ENCODE measurements at places on chromosomes 7 and 10.

GRCh38 chr7:80678707-80679106 lies 40.3 kb downstream of the CD36 start:
- DNase-seq: no peak

DNA sequence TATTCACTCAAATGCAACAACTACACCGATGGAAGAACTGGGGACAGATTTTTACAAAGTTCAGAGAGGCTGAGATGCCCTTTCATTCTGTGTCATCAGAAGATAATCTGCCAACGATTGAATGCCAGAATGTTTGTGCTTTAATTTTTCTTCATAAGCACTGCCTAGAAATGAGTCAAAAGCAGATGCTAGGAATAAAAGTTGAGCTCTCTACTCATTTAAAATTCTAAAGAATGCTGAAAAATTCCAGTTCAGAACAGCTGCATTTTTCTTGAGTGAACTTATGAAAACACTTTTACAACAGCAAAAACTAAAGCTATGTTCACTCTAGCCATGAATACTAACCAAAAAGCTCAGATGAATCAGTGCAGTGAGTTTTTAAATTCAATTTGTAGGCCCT lies 22.3 kb upstream of the FAM133B start:
- no peak for DNase-seq

- peak; percentile 53 for DNase-seq
These were observed 378 bp downstream of the PIK3AP1 start for GRCh38 chr10:96719850-96720421.

GRCh38 chr7:104973909-104974415 lies 40.0 kb upstream of the KMT2E start:
- no peak for DNase-seq

- DNase-seq: no peak
These were observed 25.1 kb downstream of the ICA1 start for GRCh38 chr7:8236780-8237407.

- DNase-seq: no peak
These were observed 3.2 kb downstream of the TNS3 start for GRCh38 chr7:47578579-47579270.

DNA sequence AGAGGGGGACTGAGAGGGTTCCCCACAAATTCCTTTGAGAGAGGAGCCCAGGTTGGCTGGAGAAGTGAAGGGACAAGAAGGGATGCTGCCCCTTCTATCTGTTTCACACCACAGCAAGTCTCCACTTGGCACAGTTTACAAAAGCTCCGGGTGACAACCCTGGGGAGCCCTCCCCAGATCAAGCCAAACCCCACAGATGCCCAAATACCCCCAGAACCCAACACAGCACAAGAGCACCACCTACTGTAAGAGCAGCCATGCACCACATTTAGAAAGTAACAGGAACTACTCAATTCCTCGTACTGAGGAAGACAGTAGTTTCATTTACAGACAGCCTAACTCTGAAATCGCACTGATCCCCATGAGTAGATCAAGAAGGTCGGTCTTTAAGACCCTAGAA lies 67.8 kb upstream of the ATP6V0A4 start:
- DNase-seq: no peak

GRCh38 chr10:72808001-72808400 lies 85.5 kb upstream of the OIT3 start:
- no peak for DNase-seq

DNA sequence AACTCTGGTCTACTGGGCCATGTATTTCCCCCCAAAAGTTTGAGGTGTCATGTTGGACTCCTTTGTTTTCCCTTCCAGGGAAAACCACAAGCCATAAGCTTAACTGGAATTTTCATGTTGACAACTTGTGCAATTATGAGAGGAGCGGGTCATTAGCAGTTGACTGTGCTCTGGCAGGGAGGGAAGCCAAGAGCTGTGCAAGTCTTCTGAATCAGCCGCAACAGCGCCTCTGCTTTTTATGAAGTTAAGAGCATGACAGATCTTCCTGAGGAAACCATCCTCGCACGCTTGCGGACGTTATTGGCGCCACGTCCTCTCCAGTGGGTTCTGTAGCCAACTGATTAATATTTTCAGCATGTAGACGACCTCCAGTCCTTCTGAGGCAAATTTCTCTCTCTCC lies 148.7 kb upstream of the MKI67 start:
- DNase-seq: no peak

- no peak for DNase-seq
These were observed 6.6 kb upstream of the VCL start for GRCh38 chr10:73991203-73991883.

- DNase-seq: no peak
These were observed 123.8 kb downstream of the SLC25A13 start for GRCh38 chr7:96198047-96198636.

- no peak for DNase-seq
These were observed 4.4 kb downstream of the PTPRE start for GRCh38 chr10:127911218-127911866.

GRCh38 chr10:45593938-45594275 lies 78.7 kb downstream of the ZFAND4 start:
- DNase-seq: no peak

GRCh38 chr10:103679096-103679790 lies 176.1 kb downstream of the SH3PXD2A start:
- DNase-seq: no peak

- no peak for DNase-seq
These were observed 8.7 kb downstream of the ANKRD1 start for GRCh38 chr10:90912174-90912573.

GRCh38 chr7:121450631-121451198 lies 54.6 kb upstream of the FAM3C start:
- DNase-seq: no peak

DNA sequence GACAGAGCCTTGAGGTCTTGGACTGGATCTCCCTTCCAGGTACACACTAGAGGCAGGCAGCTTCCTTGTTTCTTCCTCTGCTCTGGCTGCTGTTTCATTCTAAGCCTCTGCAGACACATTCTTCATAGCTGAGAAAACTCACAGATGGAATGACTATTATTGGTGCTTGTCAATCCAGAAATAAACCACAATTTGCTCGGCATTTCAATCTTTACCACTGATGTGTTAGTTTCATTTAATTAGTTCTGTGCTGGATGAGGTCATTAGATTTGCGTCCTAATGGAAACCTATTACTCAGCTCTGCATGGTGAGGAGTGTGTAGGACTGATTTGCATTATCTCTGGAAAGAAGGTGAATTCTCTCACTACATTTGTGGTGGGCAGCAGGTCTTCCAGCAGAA lies 392.5 kb downstream of the NRG3 start:
- no peak for DNase-seq

GRCh38 chr7:22378199-22378980 lies 21.4 kb upstream of the RAPGEF5 start:
- DNase-seq: no peak

- no peak for DNase-seq
These were observed 157.4 kb downstream of the SKIDA1 start for GRCh38 chr10:21368022-21368582.

DNA sequence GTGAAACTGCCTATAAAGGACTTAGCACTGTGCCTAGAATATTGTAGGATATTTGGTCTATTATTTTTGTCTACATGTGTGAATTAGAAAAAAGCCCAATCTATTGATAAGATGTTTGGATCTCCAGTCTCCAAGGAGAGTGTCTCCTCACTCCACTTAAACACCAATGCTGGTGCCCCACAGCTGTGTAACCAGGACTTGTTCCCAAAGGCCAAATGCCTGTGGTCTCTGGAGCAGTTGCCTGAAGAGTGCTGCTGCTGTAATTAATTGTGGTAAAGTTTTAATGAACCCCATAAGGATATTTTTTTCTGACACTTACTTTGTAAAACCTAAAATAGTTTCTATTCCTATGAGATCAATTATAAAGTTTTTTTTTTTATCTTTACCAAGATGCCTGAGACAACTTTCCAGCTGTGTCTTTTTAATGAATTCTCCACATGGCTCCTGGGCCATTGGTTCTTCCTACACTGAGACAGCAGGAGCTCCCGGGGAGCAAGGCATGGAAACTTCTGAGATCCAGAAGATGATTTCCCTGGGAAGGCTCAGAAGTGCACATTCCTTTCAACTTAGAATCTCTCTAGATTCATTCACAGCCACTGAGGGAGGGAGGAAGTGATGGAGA lies 11.2 kb upstream of the OR2A5 start:
- DNase-seq: no peak

GRCh38 chr10:45487735-45488134 lies 113.7 kb downstream of the ALOX5 start:
- DNase-seq: no peak

- no peak for DNase-seq
These were observed 12.8 kb downstream of the BCL7B start for GRCh38 chr7:73544678-73545077.

Measured in stimulated activated CD8-positive, alpha-beta memory T cell treated with anti-CD3 and anti-CD28 coated beads, Interleukin-7, amount 100 ng/mL, for 48 hours (primary cell).